HepG2 (cell line): ENCODE measurements at places on chromosomes 12 and 14. TPM values are rescaled to one million over a fixed set of nuclear protein-coding genes. Genes with fewer than 3 reads are reported as not detected.

Gene AKAP3
- polyA plus RNA-seq = 0.09 and 0.22 TPM in 2 replicates

Gene BRAP
- polyA plus RNA-seq = 8.1 TPM in 2 replicates

Gene POTEG
- polyA plus RNA-seq = not detected in 2 replicates

Gene ASPG
- not detected in 2 replicates for polyA plus RNA-seq

Gene ACSM4
- polyA plus RNA-seq = not detected in 2 replicates

Gene DNAJC22
- 25.2 and 25.3 TPM in 2 replicates for polyA plus RNA-seq

Gene GRIP1
- 0.08 TPM in 1 of 2 replicates, not detected in the other for polyA plus RNA-seq

Gene PPP2R5C
- 68.1 and 78.5 TPM in 2 replicates for polyA plus RNA-seq

Gene MGP
- not detected in 2 replicates for polyA plus RNA-seq

Gene KLRC2
- polyA plus RNA-seq = 0.22 and 0.49 TPM in 2 replicates

Gene GUCY2C
- 0.09 TPM in 1 of 2 replicates, not detected in the other for polyA plus RNA-seq

Gene LHX5
- 0.01 TPM in 1 of 2 replicates, not detected in the other for polyA plus RNA-seq

Gene FOXN4
- polyA plus RNA-seq = not detected in 2 replicates

Gene STON2
- 2.1 and 2.4 TPM in 2 replicates for polyA plus RNA-seq

Gene CMTM5
- polyA plus RNA-seq = not detected in 2 replicates

Gene RFX4
- not detected in 2 replicates for polyA plus RNA-seq

Gene RNF212B
- 0.05 TPM in 1 of 2 replicates, not detected in the other for polyA plus RNA-seq

Gene HOXC4
- polyA plus RNA-seq = not detected in 2 replicates

Gene CDKN3
- polyA plus RNA-seq = 35.6 and 63.0 TPM in 2 replicates
